ENCODE measurements at places on chromosomes 11 and 22. TPM values are rescaled to one million over a fixed set of nuclear protein-coding genes. Genes with fewer than 3 reads are reported as not detected.

DNA sequence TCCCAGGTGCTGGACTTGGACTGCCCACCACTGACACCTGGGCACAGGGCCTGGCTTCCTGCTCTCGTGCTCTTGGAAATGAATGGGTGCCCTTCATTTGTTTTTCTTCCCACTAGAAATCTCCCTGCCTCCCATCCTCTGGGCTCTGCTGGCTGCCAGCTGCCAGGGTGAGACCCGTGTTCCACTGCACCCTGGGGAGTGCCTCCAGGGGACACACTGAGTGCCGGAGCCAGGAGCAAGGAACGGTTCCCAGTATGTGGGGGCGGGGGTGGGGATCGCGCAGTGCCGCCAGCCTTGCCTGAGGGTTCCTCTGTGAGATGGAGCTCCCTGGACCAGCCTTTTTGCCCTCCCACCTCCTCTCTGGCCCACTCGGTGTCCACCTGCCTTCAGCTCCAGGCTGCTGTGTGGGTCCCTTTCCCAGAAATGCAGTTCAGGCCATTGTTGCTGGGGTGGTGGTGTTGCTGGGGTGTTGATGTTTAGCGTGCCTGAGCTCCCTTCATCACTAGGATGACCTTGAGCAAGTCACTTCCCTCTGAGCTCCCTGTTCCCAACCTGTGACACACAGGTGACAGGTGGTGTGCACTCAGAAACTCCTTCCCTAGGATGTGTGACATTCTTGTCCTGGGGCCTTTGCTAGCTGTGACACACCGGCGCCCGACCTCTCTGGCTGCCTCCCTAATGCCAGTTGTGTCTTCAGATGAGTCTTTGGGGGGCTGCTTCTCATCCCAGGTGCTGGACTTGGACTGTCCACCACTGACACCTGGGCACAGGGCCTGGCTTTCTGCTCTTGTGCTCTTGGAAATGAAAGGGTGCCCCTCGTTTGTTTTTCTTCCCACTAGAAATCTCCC lies 72.1 kb downstream of the MED15 start:
- DNase-seq: no peak

DNA sequence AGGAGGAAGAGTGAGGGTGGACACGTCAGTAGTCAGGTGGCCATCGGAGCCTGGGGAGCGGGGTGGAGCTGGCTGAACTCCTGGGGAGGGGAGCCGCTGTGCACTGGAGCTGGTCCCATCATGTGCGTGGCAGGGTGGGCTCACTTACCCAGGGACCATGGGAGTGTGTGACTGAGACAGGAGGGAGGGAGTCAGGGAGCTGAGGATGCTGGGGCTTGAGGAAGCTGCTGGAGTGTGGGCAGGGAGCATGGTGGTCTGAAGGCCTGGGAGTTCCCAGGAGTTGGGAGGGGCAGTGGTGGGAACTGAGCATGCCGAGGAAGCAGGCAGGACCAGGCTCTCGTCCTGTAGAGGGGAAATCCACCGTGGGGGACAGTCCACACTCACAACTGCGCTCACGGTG lies 18.0 kb downstream of the CLDN5 start:
- no peak for DNase-seq

DNA sequence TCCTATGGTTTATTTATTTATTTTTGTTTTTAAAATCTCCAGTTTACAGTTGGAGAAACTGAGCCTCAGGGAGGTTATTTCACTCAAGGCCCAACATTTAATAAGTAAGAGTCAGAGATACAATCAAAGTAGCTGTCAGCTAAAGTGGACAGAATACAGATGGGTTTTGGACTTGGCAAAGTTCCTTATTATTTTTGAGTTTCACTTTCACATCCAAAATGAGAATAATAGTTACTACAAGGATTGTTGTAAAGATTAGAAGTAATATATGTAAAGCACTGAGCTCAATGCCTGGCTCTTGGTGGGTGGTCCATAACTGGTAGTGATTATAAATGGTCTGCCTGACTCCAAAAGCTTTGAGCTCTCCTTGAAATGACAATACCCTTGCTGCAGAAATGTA lies 87.5 kb upstream of the SESN3 start:
- no peak for DNase-seq

GRCh38 chr11:100827934-100828661 lies 141.0 kb downstream of the ARHGAP42 start:
- no peak for DNase-seq

DNA sequence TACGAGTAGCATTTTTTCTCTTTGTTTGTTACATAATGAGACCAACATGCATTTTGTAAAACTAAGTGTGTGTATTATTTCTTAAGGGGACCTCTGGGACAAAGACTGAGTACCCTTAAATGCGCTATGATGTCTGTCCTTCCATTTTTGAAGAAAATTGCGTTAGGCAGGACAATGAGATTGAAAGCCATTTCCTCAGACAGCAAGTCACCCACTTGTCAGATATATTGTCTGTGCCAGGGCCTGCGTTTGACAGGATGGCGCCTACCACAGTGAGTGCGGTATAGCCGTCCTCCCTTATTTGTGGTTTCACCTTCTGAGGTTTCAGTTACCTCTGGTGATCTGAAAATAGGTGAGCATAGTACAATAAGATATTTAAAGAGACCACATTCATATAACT lies 2.2 kb downstream of the AP2A2 start:
- no peak for DNase-seq

- DNase-seq: no peak
Observed at GRCh38 chr11:47220401-47220821, 5.6 kb downstream of the DDB2 start.

- no peak for DNase-seq
Observed at GRCh38 chr11:29634244-29634643, 382.6 kb downstream of the KCNA4 start.

GRCh38 chr11:109856928-109857327 lies 236.3 kb upstream of the ZC3H12C start:
- DNase-seq: no peak

- DNase-seq: no peak
Observed at GRCh38 chr11:102653744-102654291, 28.7 kb upstream of the MMP20 start.

GRCh38 chr11:12629601-12630313 lies 44.5 kb upstream of the TEAD1 start:
- DNase-seq: no peak

DNA sequence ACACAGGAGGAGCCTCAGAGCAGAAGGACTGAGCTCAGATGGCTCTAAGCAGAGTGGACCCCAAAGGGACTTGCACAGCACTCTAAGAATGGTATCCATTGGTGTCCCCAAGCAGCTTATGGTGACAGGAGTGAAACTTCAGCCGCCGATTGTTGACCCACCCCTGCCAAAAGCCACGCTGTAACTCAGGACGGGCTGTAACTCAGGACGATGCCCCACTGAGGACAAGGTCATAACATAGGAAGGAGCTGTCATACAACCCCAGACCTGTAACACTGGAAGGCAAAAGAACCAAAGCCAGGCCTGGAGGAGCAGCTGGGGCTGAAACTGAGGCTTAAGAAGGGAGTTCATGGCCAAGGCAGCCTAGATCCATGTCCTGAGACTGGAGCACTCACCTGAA lies 14.2 kb downstream of the CD59 start:
- no peak for DNase-seq

DNA sequence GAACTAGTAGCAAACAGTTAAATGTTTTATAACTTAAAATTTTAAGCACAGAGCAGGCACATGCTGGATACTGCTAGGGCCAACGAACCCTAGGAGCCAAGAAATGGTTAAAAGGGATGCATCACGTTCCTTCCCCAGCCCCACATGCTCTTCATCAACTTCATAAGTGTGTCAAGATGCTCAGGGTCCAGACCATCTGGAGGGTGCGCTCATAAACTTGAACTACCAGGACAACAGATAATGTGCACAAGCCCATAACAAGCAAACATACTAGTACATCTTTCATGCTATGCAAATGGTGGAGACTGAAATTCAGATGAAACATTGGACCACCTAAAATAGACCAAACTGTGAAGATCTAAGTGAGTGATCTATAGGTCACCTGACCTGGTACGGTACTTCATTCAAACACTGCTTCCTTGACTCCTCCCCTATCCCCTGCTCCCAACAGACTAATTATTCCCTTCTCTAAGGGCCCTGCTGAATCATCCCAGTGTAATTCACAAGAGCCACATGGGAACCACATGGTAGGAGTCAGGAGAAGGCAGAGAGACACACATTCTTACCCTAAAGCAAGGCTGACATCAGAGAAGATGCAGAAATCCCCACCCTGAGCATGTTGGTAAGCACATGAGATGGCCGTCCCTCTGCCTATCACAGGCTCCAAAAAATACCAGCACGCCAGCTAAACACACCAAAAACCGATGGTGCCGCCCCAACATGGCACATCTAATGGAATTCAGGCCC lies 83.9 kb downstream of the ETS1 start:
- no peak for DNase-seq

- no peak for DNase-seq
Observed at GRCh38 chr11:65861165-65861505, 902 bp downstream of the MUS81 start.

GRCh38 chr11:96052921-96053651 lies 129.2 kb upstream of the MTMR2 start:
- no peak for DNase-seq

GRCh38 chr22:43811777-43812148 lies 342 bp downstream of the EFCAB6 start:
- no peak for DNase-seq

DNA sequence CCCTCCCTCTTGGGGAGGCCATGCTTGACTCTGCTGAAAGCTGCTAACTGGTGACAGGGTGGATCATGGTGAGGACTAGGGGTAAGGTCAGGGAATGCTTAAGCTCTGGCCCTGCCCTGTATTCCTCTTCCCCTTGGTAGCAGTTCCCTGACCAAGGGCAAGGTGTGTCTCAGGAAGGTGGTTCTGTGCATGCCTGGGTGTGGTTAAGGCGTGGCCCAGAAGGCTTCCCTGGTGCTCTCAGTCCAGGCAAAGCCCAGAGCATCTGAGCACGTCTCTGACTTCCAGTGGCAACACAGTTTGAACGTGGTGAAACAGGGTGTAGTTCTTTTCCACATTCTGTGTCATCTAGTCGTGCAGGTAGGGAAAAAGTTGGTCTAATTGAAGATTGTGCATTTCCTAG lies 53.1 kb upstream of the HORMAD2 start:
- no peak for DNase-seq

DNA sequence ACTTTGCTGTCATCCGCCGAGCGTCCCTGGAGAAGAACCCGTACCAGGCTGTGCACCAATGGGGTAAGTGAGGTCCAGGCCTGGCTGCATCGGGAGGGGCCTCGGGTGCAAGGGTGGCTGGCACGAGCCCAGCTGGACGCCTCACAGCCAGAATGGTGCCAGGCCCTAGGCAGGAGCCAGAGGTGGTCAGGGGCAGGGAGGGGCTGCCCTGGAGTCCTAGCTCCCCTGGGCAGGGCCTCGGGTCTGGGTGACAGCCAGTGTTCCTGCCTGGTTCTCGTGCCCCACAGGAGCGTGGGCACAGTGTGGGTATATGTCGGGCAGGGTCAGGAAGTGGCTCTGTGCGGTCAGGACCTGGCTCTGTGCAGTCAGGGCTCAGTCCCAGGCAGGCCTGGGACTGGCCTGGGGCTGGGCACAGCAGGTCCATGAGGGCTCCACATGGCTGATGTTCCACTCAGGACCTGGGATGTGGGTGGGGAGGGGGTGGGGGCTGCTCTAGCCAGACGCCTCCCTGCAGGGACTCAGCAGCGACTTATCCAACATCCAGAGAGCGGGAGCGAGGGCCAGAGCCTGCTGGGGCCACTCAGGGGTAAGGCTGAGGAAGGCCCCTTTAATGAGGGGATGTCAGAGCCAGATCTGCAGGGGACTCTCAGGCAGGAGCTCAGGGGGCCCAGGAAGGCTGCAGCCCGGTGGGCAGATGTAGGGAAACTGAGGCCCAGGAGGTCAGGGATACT lies 1.2 kb downstream of the TSPAN32 start:
- DNase-seq: no peak

OR10D3 gene
- not detected for polyA plus RNA-seq

TMPRSS5 gene
- polyA plus RNA-seq: 1.6 TPM

SCGB1D2 gene
- 0.80 TPM for polyA plus RNA-seq

MS4A7 gene
- polyA plus RNA-seq: 5.7 TPM

C1QTNF4 gene
- polyA plus RNA-seq: 5.8 TPM

OR52I1 gene
- polyA plus RNA-seq: not detected

Measured in left kidney (tissue), 8 donors.